ENCODE measurements at places on chromosomes 12 and 14.

DNA sequence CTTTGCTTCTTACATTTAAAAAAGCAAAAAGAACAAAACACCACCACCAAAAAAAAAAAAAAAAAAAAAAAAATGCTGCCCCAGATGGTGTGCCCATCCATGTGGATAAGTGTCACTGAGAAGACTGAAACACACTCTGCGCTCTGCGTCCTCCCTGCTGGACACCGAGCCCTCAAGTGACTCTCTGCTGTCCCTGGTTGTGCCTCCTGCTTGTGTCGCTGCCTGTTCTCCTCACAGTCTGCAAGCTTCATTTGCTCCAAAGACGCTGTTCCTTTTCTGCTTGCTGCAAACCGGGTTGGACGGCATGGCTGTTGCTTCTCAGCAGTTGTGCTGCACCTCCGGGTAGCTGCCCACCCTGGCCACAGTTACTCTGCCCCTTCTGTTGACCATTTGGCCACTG, 276.2 kb upstream of the ATP2B1 start:
- DNase-seq: no peak

GRCh38 chr12:92138144-92138543, 7.5 kb downstream of the BTG1 start:
- DNase-seq: no peak

GRCh38 chr12:52166672-52167071, 25.1 kb downstream of the KRT80 start:
- no peak for DNase-seq

GRCh38 chr14:60662982-60663381, 13.7 kb upstream of the SIX1 start:
- DNase-seq: no peak

DNA sequence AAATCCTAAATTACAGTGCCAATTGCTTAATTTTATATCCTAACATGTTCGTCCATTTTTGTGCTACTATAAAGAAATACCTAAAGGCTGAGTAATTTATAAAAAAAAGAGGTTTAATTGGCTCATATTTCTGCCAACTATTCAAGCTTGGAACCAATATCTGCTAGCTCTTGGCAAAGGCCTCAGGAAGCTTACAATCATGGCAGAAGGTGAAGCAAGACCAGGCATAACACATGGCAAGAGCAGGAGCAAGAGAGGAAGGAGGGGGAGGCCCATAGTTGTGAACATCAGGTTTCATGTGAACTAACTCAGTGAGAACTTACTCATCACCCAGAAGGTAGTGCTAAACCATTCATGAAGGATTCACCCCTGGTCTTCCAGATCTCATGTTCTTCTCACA, 494.3 kb downstream of the CCER1 start:
- no peak for DNase-seq

All from NCI-H1417 (cell line).